ENCODE measurements at places on chromosomes 4 and X. TPM values are rescaled to one million over a fixed set of nuclear protein-coding genes. Genes with fewer than 3 reads are reported as not detected.

DNA sequence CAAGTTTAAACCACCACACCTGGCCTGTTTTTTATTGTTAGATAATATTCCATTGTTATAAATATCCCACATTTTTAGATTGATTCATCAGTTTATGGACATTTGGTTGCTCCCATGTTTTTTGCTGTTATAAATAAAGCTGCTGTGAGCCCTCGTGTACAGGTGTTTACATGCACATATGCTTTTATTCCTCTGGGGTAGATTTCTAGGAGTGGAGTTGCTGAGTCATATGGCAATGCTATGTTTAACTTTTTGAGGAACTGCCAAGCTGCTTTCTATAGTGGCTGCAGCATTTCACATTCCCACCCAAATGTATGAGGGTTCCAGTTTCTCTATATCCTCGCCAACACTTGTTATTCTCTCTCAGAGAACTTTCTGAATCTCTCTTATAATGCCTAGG lies 90.5 kb downstream of the TBL1X start:
- DNase-seq = no peak

DNA sequence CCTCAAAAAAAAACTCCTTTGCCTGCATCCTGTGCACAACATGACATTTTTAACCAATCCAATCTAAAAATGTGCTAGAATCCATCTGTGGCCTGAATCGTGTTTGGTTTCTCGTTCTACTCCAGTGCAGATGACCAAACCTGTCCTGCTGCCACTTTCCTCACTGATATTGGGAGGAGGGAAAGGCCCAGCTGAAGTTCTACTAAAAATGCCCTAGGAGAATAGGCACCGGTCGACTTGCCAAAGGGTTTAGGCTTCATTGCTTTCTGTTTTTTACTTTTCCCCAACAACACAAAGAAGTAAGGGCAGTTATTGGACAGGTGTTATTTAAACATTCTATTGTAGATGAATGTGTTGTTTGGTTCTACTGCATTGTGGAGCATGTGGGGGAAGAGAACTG lies 7.8 kb upstream of the FHDC1 start:
- no peak for DNase-seq

GRCh38 chr4:81647388-81647787 lies 175.7 kb upstream of the RASGEF1B start:
- no peak for DNase-seq

DNA sequence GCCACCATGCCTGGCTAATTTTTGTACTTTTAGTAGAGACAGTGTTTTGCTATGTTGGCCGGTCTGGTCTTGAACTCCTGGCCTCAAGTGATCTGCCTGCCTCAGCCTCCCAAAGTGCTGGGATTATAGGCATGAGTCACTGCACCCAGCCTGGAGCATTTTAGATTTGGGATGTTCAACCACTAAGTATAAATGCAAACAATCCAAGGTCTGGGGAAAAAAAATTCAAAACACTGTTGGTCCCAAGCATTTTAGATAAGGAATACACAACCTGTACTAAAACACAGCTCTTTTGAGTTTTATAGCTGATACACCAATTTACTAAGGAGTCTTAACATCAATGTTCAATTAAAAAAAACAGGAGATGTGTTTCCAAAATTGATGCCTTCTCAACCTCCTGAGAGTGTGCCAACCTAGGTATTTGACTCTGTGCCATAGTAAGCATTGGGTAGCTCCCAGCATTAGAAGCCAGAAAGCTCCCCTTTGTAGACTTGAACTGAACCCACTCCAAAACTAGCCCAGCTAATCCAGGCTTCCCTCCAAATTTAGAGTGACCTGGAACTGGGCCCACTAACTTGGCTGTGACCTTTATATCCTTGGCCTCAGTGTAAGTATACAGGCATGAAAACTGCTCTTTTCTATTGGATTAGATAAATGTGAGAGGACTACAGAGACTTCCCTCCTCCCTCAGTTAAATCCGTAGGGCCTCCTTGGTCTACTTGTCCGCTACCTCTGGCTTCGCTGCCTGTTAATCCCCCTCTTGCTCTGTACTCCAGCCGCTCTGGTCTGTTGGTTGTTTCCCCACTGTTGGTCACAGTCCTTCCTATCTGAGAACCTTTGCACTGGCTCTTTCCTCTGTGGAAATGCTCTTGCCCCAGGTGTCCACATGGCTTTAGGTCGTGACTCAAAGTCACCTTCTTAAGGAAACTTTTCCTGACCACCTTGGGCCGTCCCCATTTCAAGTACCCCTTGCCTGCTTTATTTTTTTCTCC lies 77.6 kb downstream of the CCKAR start:
- no peak for DNase-seq

DNA sequence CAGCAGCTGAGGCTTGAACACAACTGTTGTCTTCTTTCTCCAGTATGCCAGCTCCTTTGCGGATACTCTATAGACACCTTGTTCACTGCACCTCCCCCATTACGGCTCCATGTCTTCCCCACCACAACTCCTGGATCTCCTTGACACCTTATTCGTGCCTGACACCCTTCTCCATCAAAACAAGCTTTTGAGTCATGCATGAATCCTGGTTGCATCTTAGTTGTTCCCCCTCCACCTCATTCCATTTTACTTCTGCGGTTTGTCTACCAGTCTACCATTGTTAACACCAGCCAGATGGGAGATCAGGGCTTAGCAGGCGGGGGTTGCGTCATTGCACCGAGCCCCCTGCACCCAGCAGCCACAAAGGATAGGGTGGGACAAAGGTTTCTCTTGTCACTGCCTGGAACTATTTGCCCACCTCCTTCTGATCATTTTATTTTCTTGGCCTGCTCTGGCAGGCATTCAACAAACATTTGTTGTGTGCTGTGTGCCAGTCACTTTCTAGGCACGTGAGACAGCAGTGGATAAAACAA lies 2.0 kb upstream of the CDK16 start:
- no peak for DNase-seq

Gene TET2
- 29.1 TPM for polyA plus RNA-seq

DNA sequence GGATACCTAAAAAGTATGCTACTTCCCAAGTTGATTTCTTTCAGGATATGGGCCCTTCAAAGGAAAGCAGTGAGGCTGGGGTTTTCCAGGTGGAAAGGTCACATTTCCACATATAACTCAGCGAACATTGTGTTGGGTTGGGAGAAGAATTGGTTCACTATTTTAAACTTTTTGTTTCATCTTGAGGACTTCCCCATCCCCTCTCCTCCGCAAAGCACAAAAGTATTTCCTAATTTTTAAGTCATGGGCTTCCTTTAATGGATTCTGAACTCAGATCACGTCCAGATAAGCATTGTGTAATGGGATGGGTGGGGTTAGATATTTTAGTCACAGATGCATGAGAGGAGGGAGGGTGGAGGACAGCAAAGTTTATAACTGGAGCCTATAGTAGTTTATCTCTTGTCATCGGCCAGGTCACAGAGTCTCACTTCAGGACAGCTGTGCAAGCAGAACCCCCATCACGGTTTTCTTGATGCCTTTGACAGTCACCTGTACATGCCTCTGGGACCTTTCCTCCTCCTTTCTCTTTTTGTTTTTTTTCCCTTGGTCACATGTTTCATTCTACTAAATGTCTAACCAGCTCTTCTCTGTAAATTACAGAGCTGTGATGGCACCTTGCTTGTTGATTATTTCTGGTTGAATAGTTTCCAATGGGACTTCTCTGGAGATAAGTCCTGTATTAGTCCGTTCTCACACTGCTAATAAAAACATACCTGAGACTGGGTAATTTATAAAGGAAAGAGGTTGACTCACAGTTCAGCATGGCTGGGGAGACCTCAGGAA lies 115.4 kb downstream of the PTTG2 start:
- no peak for DNase-seq

Gene DKK2
- 1.7 TPM for polyA plus RNA-seq

- no peak for DNase-seq
Measured at GRCh38 chr4:133624744-133625143, 475.6 kb downstream of the PCDH10 start.

Gene NAT8L
- polyA plus RNA-seq = 6.4 TPM

- DNase-seq = no peak
Measured at GRCh38 chr4:182843808-182844325, 73.3 kb downstream of the DCTD start.

Gene FAM184B
- polyA plus RNA-seq = 0.85 TPM

DNA sequence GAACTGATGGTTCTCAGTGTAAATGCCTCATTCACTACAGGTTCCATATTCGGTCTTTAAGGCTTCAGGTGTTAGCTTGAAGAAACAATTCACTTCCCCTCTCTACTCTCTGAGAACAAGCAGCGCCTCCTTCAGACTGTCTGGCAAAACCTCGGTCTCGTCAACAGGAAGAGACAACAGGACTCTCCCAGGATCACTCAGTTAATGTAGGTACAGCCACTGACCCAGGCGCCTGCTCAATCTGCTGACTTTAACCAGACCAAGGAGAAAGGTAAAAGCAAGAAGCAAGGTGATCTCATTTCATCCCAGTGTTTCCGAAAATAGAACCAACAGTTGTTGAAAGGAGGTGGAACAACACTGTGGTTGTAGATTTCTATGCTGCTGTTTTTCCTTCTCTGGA lies 102.2 kb downstream of the SLC2A9 start:
- DNase-seq = no peak

DNA sequence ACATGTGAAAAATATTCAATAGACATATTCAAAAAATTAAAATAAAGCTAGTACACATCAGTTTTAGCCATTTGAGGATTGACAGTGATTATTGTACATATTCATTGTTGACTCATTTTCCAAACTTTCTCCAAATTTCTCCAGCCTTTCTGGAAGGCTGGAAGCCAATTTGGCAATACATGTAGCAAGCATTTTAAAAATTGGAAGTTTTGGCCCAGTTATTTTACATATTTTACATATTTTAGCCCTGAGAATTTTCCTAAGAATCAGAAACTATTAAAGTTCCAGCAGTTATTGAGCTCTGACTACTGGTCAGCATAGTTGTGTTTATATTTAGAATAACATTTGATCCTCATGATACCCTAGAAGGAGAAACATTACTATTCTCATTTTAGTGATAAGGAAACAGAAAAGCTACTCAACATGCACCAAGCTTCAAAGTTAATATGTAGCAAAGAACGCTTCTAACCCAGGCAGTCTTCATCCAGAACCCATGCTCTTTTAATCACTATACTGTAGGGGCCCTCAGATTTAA lies 3.2 kb downstream of the CABS1 start:
- DNase-seq = no peak

GRCh38 chr4:151325111-151325948 lies at the start of gene SH3D19:
Gene SH3D19, minus strand, starts transcription at chr4:151325605. Its CDS starts 253 bp downstream, at chr4:151325352.
- DNase-seq = peak; percentile 61

DNA sequence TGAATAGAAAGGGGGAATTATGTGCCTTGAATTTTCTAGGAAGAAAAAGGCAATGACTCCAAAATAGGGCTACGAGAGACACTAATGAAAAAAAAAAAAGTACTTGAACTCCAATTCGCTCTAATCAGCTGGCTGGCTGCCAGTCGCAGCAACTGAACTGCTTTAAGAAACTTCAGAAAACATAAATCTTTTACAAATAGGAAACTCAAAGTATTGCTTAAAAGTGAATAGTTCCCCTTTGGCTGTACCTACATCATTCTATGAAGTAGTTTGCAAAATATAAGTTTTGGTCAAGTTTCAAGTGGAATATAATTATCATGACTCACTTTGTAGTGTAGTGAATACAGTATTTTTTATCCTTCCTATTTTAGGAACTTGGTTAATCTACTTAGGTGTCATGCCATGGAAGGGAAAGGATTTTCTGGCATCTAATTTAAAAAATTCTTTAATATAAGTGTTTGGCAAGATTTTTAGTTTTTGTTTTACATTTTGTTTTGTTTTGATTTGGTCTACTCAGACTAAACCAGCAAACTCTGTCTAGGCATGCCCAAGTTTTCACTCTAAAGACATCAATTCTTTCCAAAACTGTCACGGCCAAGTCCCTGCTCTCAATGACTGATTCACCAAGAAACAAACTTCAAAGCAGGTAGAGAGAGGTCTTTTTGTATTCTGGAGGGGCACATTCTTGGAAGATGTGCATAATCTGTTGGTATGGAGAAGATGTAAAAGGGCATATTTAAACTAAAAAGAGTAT lies 382.4 kb upstream of the GALNT7 start:
- DNase-seq = peak; percentile 44

Gene KCNE5
- polyA plus RNA-seq = 4.8 TPM

DNA sequence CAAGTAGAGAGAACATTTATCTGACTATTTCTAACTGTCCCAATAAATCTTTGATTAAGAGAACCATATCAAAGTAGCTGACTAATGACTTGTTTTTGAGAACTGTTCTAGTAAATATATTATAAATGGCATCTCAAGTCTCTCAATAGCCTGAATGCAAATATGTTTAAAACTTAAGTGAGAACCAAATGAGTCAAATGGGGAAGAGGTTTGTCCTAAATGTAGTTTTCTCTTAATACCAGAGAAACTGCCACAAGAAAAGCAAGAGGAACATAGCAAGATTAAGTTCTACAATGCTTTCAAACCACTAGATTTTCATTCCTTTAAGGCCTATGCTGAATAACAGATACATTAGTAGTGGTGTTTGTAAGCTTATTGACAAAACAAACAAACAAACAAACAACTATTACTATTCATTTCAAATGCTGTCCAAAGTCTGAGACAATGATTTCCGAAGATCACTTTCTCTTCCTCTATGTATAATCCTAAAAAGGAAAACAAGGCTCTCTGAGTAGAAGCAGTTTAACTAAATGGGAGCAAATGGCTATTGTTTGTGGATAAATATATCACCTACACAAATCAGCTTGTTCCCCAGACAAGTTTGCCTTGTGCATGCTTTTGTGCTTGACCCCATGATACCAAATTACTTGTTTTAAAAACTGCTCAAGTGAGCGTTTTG lies 408.4 kb upstream of the EMCN start:
- DNase-seq = no peak

Gene ADAMTS3
- 15.7 TPM for polyA plus RNA-seq

Gene FAAH2
- 15.2 TPM for polyA plus RNA-seq

- DNase-seq = no peak
Measured at GRCh38 chrX:132488180-132488705, 595 bp downstream of the MBNL3 start.

- no peak for DNase-seq
Measured at GRCh38 chr4:109878355-109878754, 30.4 kb downstream of the LRIT3 start.

DNA sequence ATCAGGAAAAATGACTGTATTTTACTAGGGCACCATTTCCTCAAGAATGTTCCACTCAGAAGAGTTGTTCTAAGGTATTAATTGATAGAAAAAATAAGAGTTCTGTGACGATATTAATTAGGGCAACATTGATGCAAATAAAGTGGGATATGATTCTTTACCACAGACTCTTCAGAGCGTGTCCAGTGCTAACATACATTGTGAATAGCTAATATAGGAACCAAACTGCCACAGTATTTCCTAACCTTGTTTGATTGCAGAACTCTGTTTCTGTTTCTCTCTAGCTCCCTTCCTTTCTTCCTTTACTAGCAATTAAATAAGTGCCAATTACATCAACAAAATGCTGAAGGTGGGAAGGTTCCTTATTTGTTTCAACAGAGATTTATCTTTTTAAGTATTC lies 154.1 kb upstream of the CPEB2 start:
- DNase-seq = no peak

Gene DCLK2
- 12.0 TPM for polyA plus RNA-seq

GRCh38 chr4:69522554-69522953 lies 26.8 kb upstream of the UGT2B4 start:
- DNase-seq = no peak

Gene GRPR
- 0.50 TPM for polyA plus RNA-seq

DNA sequence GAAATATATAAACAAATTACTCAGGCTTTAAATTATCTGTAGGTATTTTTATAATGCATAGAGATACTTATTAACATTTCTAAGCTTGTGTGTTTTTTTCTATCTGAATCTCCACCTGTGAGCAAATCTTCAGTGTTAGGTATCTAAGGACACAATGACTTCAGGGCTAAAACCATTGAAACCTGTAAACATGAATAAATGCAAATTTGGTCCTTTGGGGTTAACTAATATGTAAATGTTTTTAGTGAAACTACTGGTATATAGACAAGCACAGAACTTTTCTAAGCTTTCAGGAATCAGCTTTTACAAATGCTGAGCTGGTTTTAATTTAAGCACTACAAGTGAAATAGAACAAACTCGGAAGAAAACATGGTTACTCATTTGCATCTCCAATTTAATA lies 147.9 kb downstream of the FBXO8 start:
- no peak for DNase-seq
